Brain microvascular endothelial cell (primary cell): ENCODE measurements at places on chromosomes 6 and 20.

DNA sequence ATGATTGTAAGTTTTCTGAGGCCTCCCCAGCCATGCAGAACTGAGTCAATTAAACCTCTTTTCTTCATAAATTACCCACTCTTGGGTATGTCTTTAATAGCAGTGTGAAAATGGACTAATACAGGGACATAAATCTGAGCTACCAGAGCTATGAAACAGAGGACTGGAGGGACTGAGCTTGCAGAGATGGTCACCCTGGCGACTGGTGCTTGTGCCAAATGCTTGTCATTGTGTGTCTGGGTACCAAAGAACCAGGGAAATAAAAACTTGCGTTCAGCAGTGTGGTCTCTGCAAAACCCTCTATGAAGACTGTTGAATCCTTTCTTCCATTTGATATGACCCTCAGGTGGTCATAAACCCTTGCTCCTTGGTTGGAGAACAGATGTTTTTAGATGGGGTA, 105.1 kb upstream of the PRL start:
- no peak for DNase-seq

- DNase-seq, result no peak
These were observed 45.9 kb upstream of the CSE1L start for GRCh38 chr20:48999890-49000870.

DNA sequence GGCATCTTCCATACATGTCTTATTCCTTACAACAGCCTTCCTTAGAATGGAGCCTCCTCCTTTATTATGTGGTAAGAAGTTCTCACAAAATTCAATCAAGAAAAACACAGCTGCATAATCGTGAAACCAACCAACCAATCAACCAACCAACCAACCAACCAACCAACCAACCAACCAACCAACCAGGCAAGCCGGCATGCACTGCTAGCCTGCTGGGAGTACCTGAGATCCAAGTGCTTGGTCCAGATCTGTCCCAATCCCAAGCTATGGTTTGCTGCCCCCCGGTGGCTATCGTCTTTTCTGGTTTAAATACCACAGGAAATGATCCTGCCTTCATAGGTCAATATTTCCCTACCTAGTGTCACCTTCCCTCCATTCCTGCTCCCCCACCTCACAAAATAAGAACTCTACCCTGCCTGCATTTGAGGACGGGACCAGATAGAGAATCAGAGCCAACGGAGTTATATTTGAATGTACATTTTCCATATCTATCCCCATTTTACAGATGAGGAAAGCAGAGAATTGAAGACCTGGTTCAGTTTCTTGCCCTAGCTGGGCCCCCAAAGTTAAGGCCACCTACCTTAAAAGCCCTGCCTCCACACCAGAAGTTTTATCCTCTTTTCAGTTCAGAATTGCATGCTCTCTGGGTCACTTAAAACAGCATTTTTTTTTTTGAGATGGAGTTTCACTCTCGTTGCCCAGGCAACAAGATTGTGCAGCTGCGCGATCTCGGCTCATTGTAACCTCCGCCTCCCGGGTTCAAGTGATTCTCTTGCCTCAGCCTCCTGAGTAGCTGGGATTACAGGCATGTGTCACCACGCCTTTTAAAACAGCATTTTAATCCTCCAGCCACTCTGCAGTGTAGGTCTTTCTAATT, 27.1 kb downstream of the RAB44 start:
- DNase-seq, result peak; percentile 65

GRCh38 chr6:169249057-169249456, 4.6 kb downstream of the THBS2 start:
- DNase-seq, result no peak

- DNase-seq, result peak; percentile 95
These were observed 17.4 kb upstream of the PLCB4 start for GRCh38 chr20:9051508-9051907.

DNA sequence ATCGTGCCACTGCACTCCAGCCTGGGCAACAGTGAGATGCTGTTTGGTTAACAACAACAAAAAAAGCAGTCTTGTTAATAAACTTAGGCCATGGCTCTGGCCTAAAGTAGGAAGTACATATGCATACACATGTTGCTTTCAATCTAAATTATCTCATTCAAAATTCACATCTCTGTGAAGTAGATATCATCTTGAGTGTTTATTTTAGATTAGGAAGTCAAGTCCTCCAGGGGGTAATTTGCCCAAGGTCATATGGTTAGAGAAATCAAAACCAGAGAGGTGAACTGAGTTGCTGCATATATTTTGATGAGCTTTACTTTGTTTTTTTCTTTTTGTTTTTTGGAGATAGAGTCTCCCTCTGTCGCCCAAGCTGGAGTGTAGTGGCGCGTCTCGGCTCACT, 52.8 kb downstream of the B4GALT5 start:
- DNase-seq, result no peak

GRCh38 chr6:94049001-94049400, 629.6 kb upstream of the EPHA7 start:
- no peak for DNase-seq

DNA sequence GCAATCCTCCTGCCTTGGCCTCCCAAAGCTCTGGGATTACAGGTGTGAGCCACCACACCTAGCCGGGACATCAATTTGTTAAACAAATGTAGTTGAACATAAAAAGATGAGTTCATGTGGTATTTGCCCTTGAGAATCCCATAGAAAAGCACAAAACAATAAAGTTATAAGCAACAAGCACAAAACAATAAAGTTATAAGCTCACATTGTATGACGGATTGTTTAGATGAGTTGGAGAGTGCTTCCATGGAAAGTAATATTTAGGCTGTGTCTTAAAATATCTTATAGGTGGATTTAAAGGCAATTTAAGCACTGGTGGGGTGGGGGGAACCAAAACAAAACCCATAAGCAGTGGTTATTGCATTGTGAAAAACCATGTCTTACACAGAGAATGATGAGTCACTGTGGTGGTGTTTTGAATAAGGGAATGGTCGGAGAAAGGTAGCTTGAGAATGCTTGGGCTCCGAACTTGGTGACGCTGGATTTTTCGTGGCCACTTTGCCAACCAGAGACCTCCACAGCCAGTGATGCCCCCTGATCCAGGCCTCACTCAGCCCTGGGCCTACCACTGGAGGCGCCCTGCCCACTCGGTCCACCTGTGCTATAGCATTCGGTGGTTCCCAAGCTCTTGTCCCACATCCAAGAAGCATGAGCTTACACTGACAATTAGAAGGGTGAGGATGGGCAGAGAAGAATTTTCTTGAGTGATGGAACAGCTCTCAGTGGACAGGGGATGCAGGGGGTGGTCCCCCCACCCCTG, 256.0 kb downstream of the CDKAL1 start:
- peak; percentile 16 for DNase-seq

- no peak for DNase-seq
These were observed 38.4 kb upstream of the MYLIP start for GRCh38 chr6:16090452-16090851.

DNA sequence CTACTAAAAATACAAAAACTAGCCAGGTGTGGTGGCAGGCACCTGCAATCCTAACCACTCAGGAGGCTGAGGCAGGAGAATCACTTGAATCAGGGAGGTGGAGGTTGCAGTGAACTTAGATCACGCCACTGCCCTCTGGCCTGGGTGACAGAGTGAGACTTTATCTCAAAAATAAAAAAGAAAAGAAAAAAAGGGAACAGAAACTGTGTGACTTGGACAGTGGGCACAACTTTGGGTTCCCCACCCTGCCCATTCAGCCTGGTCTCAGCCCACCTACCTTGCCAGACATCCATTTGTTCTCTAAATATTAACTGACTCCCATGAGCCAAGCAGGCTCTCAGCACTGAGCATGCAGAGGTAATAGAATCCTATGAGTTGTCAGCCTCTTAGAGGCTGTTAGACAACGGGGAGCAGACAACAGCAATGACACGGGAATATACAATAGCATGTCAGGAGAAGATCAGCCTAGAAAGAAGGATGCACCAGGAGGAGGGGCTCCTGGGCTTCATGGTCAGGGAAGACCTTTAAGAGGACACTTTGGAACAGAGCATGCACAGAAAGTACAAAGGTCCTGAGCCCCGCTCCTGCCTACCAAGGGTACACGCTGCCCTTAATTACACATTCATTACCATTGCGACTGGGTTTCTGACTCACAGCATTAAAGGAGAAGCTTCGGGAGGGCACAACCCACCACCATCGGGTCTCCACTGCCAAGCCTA, 20.0 kb downstream of the FAM209B start:
- no peak for DNase-seq

- no peak for DNase-seq
These were observed 32.5 kb upstream of the PRND start for GRCh38 chr20:4689220-4689619.

GRCh38 chr20:19932170-19932667, 84.9 kb upstream of the NAA20 start:
- DNase-seq, result peak; percentile 67

DNA sequence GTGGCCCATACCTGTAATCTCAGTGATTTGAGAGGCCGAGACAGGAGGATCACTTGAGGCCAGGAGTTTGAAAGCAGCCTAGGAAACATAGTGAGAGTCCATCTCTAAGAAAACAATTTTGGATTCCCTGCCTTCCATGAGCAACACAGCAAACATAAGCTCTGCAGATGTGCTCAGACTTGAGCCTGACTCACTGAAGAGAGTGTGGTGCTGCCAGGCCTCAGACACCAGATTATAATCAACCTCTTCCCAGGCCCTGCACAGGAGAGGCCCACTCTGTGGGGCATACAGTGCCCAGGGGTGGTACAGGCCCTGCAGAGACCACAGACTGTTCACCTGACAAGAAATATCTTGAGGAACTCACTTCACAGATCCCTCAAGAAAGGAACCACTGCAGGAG, 19.9 kb downstream of the HLA-DPB1 start:
- DNase-seq, result no peak

- no peak for DNase-seq
These were observed 217.7 kb downstream of the HAO1 start for GRCh38 chr20:7722564-7722963.

- no peak for DNase-seq
These were observed 571.5 kb downstream of the HDGFL1 start for GRCh38 chr6:23140871-23141270.

DNA sequence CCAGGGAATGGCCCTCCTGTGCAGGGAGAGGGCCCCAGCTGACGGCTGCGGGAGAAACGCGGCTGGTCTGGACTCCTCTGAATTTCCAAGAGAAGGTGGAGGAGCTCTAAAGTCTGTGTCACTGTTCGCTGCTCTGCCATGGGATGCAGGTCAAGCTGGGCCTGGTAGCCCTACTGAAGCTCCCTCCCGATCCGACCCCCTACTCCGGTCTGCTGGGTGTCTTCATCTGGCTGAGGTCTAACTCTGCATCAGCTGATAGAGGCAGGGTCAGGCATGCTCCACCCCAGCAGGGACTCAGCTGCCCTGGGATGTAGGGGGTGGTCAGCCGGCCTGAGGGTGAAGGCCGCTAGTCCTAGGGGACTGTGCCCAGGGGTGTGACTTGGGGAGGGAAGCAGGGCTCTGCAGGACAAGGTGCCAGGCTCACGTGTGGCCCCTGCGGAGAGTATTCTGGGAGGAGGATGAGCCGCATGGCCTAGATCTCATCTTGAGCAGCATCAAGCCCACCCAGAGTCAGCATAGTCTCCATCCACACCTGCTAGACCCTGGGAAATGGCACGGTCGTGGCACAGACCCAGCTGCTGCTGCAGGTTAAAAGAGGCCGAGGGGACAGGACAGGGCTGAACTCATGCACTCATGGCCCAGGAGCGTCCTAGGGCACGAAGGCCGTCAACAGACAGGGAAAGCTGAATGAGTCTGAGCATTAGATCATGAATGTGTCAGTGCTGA, 1.4 kb downstream of the CST3 start:
- no peak for DNase-seq

- peak; percentile 49 for DNase-seq
These were observed 4.2 kb upstream of the EPHA7 start for GRCh38 chr6:93423542-93423941.

DNA sequence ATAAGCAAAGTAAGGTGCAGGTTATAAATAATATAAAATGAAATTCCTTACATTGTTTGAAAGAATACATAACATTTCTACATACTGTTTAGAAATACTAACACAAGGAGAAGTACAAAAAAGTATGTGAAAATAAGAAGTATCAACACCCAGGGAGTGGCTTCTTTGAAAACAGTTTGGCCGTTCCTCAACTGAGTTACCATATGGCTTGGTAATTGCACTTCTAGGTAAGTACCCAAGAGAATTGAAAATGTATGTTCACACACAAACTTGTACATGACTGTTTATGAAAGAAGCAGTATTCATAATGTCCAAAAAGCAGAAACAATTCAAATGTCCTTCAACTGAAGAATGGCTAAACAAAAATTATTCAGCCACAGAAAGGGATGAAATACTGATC, 30.7 kb downstream of the PAK5 start:
- DNase-seq, result no peak

GRCh38 chr20:31770243-31770642, 31.2 kb downstream of the TPX2 start:
- DNase-seq, result no peak

DNA sequence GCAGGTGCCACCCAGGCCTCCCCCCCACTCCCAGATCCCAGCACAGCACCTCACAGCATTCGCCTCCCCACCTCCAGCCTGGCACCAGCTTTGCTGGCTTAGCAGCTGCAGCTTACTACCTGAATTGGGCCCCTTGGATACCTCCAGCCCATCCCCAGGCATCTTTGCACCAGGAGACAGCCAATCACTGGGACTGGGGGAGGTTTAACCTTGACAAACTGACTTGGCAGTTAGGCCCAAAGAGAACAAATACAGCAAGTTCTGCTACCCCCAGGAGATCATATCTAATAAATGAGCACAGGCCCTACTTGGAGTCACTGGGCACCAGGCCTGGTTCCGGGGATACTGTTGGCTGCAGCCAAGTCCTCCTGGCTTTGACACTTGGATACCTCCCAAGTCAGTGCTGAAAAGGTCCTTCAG, 8.8 kb downstream of the PDRG1 start:
- no peak for DNase-seq

- no peak for DNase-seq
These were observed 764 bp downstream of the DNTTIP1 start for GRCh38 chr20:45792317-45793118.

GRCh38 chr6:10424040-10424439, 9.2 kb upstream of the TFAP2A start:
- no peak for DNase-seq

- DNase-seq, result no peak
These were observed 79.8 kb upstream of the EEF1E1 start for GRCh38 chr6:8181951-8182845.

- no peak for DNase-seq
These were observed 55.8 kb downstream of the FGD2 start for GRCh38 chr6:37061157-37061804.

GRCh38 chr6:53915026-53915691, 120.4 kb downstream of the LRRC1 start:
- DNase-seq, result no peak

- no peak for DNase-seq
These were observed 1097.2 kb upstream of the GJE1 start for GRCh38 chr6:141035312-141036200.

DNA sequence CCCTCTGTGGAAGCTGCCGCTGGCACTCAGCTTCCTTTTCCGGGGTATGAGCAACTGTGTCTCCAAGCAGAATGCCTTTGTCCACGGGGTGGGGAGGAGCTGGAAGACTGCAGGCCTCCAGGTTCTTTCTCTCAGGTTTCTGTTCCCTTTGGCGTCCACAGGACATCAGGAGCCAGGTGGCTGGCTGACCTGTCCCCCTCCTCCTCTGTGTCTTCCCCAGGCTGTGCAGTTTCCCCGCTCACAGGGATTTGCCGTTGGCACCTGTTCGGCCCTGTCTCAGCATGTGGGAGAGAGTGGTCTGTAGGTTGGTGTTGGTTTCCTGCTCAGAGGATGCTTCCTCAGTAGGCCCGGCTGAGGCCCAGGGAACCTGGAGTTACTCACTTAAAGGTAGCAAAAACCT, 43.5 kb downstream of the CDS2 start:
- DNase-seq, result no peak

- DNase-seq, result no peak
These were observed 7.1 kb upstream of the GFRAL start for GRCh38 chr6:55319961-55320695.
